KG1 (cell line): ENCODE measurements at places on chromosomes 11 and 22.

DNA sequence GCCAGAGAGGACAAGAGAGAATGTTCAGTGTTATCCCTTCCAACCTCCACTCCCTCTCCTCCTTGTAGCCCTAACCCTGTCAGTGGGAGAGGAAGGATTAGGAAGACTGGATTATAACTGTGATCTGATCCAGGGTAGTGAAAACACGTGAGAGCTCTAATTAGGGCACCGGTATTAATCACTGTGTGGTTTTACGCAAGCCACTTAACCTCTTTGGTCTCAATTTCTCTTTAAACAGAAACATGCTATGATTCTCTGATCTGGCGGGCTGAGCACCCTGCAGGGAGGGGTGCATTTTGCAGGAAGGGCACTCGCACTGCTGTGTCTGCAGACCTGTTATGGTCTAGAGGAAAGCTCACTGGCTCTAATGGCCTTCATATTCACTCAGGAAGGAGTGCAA is 11.5 kb downstream of the RPL27A start:
- no peak for DNase-seq

DNA sequence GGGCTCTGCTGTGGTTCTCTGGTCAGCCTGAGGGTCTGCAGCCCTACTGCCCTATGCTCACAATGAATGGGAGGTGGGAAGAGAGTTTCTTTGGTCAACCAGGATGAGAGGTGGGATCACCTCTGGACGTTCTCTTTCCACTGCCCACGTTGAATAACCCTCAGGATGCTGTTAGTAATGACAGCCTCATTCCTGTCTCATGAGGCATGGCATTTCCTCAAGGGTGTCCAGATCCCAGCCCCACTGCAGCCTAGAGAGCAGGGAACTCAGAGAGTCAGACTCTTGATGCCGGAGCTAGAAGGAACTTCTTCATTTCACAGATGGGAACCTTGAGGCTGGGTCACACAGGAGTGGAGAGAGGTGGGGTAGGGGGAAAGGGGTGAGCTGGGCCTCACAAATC is 196.0 kb downstream of the CEP164 start:
- DNase-seq, result no peak

DNA sequence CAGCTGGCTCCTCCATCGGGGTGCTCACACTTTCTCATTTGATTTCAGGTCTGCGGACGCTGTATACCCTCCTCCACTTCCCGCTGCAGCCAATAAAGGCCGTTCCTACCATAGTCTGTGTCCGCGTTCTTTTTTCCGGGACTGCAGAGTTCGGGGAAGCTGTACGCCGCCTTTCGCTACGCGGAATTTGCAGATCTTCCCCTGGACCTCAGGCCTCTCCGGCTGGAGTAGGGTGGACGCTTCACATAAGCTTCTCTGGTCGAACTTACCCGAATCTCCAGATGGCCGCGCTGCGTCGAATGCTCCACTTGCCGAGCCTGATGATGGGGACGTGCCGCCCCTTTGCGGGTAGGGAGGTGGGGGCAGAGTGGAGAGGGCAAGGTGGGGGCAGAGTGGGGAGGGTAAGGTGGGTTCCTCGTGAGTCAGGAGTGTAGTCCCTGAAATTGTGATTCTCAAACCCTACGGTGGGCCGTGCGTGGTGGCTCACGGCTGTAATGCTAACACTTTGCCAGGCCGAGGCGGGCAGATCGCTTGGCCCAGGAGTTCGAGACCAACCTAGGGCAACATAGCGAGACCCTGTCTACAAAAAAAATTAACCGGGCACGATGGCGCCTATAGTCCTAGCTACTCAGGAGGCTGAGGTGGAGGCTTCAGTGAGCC is 617 bp downstream of the CSKMT start:
- peak; percentile 44 for DNase-seq

DNA sequence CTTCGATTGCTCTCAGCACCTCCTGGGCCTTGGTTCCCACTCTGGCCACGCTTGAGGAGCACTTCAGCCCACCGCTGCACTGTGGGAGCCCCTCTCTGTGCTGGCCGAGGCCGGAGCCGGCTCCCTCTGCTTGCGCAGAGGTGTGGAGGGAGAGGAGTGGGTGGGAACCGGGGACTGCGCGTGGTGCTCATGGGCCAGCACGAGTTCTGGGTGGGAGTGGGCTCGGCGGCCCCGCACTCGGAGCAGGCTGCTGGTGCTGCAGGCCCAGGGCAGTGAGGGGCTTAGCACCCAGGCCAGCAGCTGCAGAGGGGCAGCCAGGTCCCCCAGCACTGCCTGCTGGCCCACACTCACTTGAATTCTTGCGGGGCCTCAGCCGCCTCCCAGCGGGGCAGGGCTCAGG is 12.2 kb downstream of the OR4B1 start:
- DNase-seq, result no peak
